ENCODE measurements at places on chromosomes 11 and 22. TPM values are rescaled to one million over a fixed set of nuclear protein-coding genes. Genes with fewer than 3 reads are reported as not detected.
A peak's percentile ranks its signal among the peaks of the same experiment; 100 is the strongest.

UBQLN3 gene
- polyA plus RNA-seq = not detected

PANX3 gene
- not detected for polyA plus RNA-seq

GRCh38 chr11:57071829-57072228 lies 83.1 kb downstream of the OR5AK2 start:
- DNase-seq = no peak

GRCh38 chr22:30474683-30475424 lies 3.0 kb upstream of the SEC14L3 start:
- DNase-seq = peak; percentile 10

DNA sequence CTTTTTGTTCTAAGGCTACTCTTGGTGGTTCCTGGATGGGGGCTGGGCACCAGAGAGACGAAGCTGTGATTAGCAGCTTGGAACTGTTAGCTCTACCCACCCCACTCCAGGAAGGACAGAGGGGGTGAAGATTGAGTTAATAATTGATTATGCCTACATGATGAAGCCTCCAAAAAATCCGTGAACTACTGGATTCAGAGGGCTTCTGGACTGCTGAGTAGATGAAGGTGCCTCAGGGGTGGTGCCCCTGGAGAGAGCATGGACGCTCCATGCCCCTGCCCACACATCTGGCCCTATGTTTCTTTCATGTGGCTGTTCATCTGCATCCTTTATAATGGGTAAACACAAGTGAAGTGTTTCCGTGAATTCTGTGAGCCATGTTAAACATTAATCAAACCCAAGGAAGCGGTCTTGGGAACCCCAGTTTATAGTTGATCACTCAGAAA lies 47.3 kb upstream of the CYP2D6 start:
- DNase-seq = no peak

DNA sequence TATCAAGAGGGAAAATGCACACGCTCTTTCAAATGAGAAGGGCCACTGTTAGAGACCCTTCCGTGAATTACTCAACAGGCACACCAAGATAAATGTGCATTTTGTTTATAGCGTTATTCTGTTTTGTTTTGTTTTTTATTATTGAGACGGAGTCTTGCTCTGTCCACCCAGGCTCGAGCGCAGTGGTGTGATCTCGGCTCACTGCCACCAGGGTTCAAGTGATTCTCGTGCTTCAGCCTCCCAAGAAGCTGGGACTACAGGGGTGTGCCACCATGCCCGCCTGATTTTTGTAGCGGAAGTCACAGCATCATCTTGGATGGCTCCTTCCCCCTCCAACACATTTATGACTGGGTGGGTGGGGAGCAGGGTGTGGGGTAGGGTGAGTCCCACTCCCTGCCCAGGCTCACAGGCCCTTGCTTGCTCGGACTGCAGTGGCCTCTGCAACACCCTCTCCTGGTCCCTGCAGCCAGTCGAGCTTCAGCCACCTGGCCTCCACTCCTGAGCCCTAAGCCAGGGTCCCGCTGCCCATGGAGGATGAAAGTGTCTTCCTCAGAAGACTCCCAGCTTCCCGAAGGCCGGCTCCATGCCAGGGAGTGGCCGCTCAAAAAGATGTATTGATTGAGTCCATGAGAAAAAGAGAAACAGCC lies 68.0 kb downstream of the RTL6 start:
- no peak for DNase-seq

DNA sequence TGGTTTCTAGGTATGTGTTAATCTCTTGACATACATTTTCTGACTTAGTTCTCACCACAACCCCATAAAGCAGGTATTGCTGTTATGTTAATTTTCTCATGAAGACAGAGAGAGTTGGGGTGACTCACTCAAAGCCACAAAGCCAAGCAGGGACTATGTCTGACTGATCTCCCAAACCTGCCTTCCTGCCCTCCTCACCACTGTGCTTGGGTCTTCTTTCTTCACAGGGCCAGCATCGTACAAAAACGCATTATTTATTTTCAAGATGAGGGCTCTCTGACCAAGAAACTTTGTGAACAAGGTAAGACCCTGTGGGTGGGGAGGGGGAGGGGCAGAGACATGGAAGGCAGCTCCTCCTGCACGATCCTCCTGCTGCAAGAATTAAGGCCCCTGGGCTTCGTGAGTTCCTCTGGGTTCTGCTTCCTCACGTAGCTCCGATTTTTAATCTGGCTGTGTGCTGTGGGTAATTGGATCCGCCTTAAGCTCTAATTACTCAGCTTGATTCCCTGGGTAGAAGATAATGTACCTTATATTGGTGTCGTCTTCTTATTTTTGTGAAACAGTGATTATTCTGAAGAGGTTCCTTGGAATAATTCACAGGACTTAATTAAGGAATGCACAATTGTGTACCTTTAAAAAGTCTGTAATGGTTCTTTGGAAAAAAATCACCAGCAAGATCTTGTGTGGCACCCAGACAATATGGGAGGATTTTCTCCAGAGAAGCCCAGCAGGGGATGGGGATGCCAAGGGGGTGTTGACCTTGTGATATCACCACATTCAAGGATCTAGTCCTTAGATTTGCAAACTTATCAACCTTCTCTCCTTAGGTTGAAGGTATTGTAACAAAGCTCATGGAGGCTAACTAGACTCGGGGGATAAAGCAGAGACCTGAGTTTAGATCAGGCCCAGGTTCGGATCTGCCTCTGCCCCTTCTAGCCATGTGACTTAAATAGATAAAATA lies 112.9 kb downstream of the SPON1 start:
- DNase-seq = peak; percentile 57

Data from naive thymus-derived CD4-positive, alpha-beta T cell (primary cell).